GM19239 (cell line): ENCODE measurements at places on chromosomes 1 and 21.
A peak's percentile ranks its signal among the peaks of the same experiment; 100 is the strongest.

DNA sequence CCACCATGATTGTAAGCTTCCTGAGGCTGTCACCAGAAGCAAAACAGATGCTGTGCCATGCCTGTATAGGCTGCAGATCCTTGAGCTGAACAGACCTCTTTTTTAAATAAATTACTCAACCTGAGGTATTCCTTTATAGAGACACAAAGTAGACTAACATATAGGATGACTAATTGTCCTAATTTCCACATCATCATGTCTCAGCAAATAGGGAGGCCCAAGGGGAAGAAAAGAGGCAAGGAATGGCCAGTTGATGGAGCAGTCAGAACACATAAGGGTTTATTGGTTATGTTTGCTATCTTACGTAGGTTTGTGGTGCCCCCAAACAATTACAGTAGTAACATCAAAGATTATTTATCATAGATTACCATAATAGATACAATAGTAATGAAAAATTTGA lies 126.2 kb downstream of the RASAL2 start:
- no peak for DNase-seq

- DNase-seq: no peak
Measured at GRCh38 chr1:85495556-85495955, 30.6 kb upstream of the DDAH1 start.

- DNase-seq: no peak
Measured at GRCh38 chr21:27734146-27734545, 767.3 kb upstream of the ADAMTS5 start.

DNA sequence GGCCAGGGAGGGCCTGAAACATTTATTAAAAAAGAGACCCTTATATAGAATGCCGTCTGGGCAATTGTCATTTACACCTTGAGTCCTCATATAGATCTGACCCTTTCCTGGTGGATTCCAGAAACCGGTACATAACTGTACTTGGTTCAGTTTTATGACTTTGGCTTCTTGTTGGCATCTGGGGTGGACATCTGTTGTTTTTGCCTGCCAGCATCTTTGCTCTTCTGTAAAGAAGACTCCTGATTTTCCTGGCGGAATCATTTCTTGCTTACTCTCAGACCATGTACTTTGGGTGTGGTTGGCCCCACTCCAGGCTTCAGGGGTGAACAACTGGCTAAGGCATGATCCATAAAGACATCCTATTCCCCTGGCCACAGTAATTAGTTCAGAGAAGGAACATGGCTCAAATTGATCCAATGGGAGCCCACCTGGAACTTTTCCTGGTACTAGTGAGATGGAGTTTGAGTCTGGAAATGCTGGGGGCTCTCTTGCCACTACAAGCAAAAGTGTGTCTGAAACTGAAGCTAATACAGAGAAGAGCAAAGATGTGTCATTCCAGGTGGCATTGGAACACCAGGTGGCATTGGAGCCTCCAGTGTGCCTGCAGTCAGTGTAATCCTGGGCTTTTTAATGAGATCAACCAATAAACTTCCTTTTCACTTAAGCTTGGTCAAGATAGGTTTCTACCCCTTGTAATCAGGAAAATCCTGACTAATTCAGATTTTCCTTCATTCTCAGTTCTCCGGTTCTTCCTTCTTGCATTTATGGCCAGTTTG lies 332.5 kb upstream of the CAMK1G start:
- DNase-seq: no peak

DNA sequence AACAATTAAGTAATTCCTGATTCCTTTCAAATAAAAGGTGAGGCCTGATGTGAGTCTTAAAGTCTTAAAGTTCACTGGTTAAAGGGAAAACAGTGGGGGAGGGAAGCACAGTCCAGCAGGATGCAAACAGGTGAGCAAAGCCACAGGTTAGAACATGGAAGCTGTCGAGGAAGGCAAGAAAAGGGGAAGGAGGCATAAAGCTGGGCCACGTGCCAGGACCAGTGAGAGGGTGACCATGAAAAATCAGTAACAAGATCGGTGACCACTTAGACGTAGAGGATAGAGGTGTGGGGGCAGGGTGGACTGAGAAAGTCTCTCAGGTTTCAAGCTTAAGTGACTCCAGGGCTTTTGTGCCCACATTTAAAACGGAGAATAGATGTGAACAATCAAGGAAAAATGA lies 231.3 kb downstream of the SETD4 start:
- DNase-seq: no peak

DNA sequence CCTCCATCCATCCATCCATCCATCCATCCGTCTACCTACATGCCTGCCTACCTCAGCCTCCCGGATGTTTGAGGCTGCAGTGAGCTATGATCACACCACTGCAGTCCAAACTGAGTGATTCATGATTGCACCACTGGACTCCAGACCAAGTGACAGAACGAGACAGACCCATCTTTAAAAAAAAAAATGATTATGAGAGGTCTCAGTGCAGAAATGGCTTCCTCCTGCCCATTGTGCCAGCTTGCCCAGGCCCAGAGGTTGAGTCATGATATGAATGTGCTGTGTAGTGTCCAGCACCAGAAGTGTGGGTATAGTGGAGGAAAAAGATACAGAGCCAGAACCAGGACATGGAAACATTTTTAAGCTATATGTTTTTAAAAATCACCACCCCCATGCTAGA lies 149.9 kb downstream of the KIF26B start:
- DNase-seq: no peak

DNA sequence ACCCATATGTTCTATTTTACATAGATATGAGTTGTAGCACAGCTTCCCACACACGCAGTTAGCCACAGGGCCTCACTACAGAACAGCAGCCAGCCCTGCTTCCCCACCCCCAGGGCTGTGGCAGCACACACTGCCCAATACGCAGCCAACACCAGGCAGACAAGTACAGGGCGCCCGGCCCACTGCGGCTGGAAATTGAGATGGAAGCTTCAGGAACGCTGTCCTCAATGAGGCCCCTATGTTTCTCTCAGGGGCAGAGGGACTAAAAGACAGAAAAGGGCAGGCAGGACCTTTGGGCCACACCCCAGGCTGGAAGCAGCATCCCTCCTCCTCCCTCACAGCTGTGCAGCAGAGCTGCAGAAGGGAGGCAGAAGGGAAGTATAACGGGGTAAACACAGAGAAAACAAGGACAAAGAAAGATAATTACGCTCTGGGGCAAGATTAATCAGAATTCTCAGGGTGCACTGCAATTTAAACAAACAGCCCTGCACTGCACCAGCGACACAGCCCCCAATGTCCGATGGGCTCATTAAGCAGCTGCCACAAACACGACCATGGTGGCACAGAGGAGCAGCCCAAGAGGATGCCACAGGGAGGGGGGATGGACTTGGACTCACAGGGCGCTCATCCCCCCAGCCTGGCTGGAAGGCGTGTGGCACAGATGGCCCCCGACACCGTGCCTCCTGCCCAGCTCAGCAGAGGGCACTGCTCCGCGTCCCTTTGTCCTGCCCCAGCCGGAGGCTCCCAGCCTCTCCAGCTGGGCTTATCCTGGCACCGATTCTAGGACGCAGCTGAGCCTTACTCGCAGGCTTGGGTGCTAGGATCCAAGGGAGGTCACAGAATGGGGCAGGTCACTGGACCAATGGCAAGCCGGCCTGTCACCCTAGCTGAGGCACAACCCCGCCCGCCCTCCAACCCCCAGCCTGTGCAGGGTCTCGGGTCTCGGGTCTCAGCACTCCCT lies 14.2 kb downstream of the WDR4 start:
- DNase-seq: no peak

GRCh38 chr1:44436401-44437106 lies 31.5 kb downstream of the RNF220 start:
- no peak for DNase-seq

DNA sequence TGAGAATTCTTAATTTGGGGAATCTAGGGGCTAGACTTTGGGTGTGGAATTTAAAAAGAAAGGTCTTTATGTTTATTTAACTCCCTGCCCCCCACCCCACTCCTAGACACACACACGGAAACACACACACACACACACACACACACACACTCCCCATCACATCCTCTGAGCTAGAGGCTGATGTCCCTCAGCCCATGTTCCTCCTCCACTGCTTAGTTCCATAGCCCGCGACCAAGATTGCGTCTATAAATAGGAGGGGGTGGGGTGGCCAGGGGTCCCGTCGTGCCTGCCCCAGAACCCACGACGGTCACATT lies 655 bp upstream of the KIRREL1 start:
- DNase-seq: no peak

GRCh38 chr21:37874904-37875780 lies 41.1 kb downstream of the KCNJ6 start:
- DNase-seq: no peak

DNA sequence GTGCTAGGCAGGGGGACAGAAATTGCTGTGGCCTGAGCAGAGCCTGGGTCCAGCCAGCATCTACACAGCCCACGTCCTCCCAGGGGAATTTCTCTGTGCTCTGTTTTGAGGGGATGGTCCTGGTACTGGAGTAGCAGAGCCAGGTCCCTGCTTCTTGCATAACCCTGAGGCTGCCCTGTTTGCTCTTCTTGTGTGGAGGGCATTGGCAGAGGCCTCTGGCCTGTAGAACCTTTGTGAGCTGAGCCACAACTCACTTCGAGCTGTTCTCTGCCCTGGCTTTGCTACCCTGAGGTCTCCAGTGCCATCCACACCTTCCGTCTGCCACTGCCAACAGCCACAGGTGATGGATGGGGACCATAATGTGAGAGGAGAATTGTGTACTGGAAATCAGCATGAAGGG lies 101.9 kb downstream of the KCNJ15 start:
- DNase-seq: no peak

DNA sequence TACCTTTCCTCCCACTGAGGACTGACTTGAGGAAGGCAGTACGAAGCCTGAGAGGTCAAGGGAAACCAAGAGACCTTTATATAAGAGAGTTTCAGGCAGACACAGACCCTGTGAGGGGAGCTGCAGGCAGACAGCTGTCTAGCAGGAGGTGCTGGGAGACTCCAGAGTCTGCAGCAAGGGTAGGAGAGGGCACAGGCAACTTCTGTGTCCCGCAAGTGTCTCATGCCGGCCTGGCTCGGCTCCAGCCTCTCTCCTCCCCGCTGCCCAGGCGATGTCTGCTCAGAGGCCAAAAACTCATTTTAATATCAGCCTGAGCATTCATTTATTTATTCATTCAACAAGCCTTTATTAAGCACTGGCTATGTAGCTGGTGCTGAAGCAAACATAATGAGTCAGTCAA lies 83.0 kb downstream of the KIRREL1 start:
- DNase-seq: no peak

- DNase-seq: no peak
Measured at GRCh38 chr1:179241530-179242097, 12.1 kb upstream of the ABL2 start.

DNA sequence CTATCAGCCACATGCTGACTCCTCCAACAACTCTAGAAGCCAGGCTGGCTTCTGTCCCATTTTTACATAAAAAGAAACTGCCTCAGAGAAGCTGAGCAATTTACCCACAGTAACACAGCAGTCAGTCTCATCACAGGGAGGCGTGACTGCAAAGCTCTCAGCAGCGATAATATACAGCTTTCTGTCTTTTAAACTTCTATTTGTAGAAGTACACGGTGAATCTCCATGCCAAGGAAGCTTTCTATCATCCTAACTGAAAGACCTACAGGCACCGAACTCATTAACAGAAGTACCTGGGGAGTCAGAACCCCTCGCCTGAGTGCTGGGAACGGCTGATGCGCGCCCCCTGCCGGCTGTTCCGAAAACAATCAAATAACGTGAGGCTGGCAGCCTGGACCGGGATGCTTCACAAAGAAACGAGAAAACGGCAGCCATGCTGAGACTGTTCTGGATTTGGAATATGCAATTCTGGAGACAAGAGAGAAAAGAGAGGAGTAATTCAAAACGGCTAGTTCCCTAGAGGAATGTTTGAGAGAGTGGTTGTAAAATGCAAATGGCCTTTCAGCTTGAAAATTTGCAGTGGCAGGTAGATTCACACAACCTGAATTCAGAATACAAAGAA lies 43.5 kb upstream of the RAB4A start:
- DNase-seq: peak; percentile 57

DNA sequence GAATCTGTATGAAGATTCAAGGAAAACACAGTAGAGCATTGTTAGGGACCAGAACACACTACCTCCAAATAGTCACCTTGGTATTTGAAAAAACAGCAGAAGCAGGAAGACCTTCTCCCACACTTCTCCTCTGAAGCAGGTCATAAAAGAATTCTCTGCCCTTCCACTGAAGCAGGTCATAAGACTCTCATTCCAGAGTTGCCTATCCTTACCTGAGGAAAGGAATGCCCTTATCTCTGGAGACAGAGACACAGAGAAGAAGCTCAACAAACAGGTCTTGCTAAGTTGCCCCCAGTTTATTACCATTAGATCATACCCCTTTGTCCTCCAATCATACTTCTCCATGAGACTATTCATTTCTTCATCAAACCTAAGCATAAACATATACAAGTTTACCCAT lies 225.8 kb upstream of the TNR start:
- no peak for DNase-seq
